ENCODE measurements at places on chromosomes 3 and 15.

DNA sequence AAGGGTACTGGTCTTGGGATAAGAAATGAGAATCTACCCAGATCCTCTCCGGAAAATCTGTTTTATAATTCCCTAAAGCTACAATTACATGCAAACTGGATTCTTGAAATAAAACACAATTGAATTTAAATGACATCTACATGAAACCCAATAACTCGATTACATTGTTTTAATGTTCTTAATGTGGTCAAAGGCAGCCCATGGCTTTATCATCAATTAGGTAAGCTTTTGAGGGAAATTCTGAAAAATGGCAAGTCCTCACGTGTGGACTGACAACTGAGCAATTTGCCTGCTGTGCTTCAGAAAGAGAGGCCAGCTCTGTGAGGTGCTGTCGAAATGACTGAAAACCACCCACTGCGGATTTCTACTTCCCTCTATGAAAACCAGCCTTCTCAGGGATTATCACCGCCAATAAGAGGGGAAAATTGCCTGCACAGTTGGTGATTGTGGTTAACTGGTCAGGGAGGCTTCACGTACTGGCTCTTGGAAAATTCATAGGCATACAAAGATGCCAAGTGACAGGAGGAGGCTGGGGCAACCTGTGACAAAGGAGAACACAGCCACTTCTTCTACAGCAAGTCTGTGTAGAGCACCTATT, 200.8 kb upstream of the SLCO3A1 start:
- peak; percentile 9 for DNase-seq

DNA sequence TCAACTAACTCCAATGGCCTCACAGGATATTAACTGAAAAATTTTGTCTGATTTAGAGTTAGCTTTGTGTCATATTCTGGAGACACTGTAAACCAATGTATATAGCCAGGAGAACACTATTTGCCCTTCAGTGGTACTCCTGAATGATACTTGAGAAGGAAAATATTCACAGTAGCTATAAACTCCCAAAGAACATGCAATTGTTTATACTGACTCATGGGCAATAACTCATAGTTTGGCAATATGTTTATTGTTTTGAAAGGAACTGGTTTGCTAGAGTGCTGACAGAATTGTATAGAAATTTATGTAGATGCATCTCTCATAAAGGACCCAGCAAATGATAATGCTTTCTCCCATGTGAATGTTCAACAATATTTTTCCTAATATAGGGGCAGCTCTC, 537.6 kb downstream of the PLOD2 start:
- no peak for DNase-seq

DNA sequence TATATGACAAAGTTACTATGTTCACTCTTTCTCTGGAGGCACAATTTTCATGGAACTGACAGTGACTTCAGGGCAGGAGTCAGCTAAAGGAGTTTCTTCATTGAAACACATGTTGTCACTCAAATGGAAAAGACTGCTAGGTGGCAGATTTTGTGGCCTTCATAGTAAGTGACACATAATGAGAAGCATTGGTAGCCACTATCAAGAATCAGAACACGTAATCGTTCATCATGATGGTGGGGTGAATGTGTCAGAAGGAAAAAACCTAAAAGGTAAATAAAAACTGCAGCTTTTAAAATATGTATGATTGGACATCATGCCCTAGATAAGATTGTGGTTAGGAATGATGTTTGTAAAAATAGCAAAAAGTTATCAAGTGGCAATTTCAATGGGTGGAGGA, 1491.0 kb downstream of the SI start:
- no peak for DNase-seq

- DNase-seq: no peak
These were observed 26.8 kb downstream of the RAB6B start for GRCh38 chr3:133868758-133869475.

GRCh38 chr15:59622289-59622688, 10.7 kb downstream of the GCNT3 start:
- DNase-seq: no peak

DNA sequence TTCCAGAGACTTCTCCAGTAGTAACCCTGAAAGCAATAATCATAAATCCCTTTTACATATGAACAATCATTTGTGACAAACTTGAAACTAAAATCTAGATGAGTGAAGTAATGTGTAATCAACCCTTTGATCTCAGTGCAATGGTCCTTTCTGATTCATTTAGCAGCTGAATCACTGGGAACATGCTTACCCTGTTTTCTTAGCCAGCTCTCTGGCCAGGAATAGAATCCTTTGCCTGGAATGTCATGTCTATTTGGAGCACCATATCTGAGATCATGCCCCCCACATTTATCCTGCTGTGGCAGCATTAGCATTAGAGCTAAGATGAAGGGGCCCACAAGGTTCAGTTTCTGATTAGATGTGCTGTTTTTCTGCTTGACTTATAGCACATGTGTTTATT, 309.8 kb downstream of the OXSM start:
- no peak for DNase-seq

- DNase-seq: no peak
These were observed 41.9 kb downstream of the MEIS2 start for GRCh38 chr15:37058316-37058985.

DNA sequence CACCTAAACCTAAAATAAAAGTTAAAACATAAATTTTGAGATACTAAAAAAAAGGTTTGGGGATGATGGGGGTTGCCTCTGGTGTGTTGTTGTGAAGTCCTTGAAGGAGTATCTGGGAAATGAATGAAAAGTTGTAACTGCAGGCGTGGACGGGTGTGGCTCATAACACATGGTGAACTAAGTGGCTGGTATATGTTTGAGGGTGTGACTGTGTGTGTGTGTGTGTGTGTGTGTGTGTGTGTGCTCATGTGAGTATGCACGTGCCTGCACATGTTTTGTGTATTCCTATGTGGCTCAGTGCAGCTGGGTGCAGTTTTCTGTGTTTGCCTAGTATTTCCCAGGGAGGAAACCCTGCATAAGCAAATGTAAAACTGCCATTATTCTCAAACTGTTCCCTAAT, 229.9 kb upstream of the TRIM42 start:
- DNase-seq: no peak

- no peak for DNase-seq
These were observed 10.6 kb upstream of the SFMBT1 start for GRCh38 chr3:53056442-53056841.

GRCh38 chr15:63256433-63257274, 20.8 kb upstream of the APH1B start:
- DNase-seq: peak; percentile 26

DNA sequence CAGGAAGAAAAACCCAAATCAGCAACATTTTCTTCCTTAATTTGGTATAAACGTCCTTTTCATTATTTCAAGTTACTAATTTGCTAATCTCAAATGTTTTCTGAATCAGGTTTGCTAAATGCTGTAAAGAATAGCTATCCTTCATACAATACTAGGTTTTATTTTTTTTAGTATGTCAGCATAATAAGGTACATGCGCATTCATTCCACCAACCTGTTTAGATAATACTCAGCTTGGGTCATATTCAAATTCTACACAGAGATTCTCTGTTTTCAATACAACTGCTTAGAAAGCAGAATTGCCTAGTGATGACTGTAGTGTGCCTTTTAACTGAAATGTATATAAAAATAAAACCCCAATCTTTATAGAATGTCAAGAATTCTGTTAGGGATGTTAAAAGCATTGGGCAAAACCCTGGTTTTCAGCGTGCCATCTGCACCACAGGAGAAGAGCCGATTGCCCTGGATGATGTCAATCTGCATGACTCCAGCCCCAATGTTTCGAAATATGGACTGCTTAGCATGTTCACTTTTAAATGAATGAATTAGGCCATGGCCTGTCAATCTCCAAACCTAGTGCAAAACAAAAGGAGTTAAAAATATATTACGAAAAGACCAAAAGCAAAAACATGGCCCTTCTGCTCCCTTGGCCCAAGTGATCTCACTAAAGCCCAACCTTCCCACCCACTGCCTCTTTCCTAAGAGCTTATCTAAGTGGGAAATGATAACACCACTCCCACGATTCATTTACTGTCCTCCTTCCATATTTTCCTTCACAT, 107.4 kb downstream of the GLDN start:
- DNase-seq: no peak

GRCh38 chr3:31232055-31233025, 300.4 kb upstream of the STT3B start:
- no peak for DNase-seq

GRCh38 chr3:181311186-181311585, 321.6 kb upstream of the DNAJC19 start:
- peak; percentile 98 for DNase-seq

- no peak for DNase-seq
These were observed 605.7 kb upstream of the CFAP20DC start for GRCh38 chr3:59655418-59656015.

DNA sequence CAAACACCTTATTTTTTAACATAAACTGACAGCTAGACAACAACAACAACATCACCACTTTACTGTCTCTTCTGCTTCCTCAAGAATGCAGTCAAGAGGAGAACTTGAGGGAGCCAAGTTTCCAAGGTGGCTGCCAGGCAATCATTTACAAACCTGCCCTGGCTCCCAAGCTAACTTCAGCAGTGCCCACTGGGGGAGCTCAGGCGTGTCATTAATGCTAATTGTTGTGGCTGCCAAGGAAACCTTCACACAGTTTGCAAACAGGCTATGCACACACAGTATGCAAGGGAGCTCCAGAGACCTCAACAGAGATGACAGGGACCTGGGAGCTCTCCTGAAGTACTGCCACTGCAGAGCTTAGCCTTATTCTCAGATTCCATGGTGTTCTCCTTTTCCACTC, 2.1 kb downstream of the DZIP1L start:
- no peak for DNase-seq

DNA sequence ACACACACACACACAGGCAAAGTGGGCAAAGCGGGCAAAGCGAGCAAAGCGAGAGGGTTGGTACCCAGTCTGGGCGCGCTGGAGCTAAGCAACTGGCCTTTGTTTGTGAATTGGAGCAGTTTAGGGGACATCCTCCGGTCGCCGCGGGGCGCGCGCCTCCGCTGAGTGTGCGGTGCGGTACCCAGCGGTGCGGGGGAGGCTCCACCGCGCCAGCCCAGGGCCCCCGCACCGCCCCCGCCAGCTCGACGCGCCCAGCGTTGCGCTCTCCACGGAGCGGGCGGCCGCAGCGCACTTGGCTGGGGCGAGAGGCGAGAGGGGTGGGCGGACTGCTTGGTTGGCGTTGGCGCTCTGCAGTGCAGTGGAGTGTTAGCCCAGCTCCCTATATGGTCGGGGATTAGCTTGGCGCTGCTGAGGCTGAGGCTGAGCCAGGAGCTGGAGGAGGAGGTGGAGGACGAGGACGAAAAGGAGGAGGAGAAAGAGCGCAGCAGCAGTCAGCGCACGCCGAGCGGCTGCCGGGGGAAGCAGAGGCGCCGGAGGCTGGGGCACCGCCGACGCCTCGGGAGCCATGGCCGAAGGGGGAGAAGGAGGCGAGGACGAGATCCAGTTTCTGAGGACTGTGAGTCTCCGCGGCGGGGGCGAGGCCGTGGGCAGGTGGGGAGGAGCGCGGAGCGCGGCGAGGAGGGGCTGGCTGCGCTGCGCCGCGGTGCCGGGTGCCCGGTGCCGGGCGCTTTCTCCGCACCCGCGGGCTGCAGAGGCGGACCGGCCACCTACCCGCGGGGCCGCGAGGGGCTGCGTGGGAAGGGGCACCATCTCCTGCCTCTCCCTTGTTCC, at the start of gene RYR3:
Gene RYR3 (plus strand): TSS at position 487 of the 831 bp plus-strand sequence. CDS start 79 bp downstream, at position 566.
- peak; percentile 74 for DNase-seq

GRCh38 chr15:100601163-100601562, 821 bp downstream of the LINS1 start:
- peak; percentile 43 for DNase-seq

- no peak for DNase-seq
These were observed 241.8 kb downstream of the WNT5A start for GRCh38 chr3:55245351-55245750.

- DNase-seq: no peak
These were observed 74.7 kb downstream of the XXYLT1 start for GRCh38 chr3:195196266-195196665.

- no peak for DNase-seq
These were observed 190.3 kb downstream of the OPA1 start for GRCh38 chr3:193783166-193783896.

DNA sequence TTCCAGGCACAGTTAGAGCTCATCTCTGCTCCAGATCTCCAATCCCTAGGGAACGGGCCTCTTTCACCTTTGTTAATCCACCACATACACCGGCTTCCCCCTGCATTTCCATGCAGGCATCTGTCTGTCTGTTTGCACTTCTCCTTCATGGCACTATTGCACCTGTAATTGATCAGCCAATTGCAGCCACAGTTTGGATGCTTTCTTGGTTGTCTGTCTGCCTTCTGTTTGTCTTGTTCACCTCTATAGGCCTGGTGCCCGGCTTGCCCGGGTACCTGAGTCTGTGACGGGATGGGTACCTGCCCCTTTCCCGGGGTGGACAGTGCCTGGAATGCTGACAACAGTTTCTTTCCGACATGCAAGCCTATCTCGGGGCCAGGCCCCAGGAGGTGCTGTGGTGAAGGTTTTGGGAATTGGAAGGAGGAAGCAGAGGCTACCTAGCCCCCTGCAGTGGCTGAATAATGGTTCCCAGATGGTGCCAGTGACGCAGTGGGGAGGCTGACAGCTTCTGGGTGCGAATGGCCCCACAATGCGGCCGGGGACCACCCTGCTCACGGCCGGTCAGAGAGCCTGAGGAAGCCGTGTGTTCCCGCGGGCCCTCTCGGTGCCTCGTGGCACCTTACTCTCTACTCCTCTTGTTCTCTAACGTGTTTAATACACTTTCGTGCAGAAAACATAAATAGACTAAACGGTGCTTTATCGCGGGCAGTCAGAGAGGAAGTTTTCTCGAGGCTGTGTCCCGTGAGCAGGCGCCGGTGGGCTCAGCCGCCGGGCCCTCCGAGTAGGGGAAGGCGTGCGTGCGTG, 31.3 kb upstream of the RAB6B start:
- peak; percentile 53 for DNase-seq

DNA sequence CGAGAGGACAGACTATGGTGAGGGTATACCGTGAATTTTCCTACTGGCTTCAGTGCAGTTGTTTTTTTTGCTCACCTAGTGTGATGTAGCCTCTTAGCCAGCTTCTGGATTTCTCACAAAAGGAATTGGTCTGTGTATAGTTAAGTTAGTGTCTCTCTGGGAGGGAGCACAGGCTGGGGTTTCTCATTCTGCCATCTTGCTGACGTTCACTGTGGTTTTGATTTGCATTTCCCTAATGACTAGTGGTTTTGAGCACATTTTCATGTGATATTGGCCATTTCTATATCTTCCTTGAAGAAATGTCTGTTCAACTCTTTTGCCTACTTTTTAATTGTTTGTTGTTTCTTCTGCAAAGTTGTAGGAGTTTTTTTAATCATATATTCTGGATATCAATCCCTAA, 2.2 kb upstream of the CD86 start:
- no peak for DNase-seq

- no peak for DNase-seq
These were observed 5.8 kb upstream of the PLOD2 start for GRCh38 chr3:146166826-146167225.

- DNase-seq: no peak
These were observed 5.6 kb upstream of the CCDC13 start for GRCh38 chr3:42778644-42779043.

All from NCI-H524 (cell line).